ENCODE measurements at places on chromosomes 4 and X. TPM values are rescaled to one million over a fixed set of nuclear protein-coding genes. Genes with fewer than 3 reads are reported as not detected.

DNA sequence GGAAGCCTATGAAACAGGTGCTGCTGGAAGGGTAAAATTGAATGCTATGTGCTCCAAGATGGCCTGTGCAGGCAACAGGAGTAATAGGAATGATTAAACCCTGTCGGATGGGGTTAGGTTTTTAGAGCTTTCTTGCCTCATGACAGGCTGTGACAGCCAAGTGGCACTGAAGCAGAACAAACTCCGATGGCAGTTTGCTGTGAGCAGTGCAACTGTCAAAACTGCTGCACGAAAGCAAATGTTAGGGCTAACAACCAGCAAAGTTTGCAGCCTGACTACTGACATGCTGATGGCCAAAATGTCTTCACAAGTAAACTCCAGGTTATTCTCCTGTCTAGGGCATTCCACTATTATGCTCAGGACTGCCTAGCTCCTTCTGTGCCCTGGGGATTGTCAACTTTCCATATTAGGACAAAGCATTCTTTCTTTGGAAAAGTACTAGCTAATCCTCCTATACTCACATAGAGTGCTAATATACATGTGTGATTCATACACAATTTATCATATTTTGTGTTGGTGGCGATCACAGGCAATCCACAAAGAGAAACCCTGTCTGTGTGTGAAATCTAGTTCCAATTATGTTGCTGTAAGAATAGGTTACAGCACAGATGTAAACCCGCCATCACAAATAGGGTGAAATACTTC, 486.6 kb upstream of the TENM3 start:
- no peaks in the 10 kb centered on the region for H3K4me1 ChIP-seq
- no peak for DNase-seq

DNA sequence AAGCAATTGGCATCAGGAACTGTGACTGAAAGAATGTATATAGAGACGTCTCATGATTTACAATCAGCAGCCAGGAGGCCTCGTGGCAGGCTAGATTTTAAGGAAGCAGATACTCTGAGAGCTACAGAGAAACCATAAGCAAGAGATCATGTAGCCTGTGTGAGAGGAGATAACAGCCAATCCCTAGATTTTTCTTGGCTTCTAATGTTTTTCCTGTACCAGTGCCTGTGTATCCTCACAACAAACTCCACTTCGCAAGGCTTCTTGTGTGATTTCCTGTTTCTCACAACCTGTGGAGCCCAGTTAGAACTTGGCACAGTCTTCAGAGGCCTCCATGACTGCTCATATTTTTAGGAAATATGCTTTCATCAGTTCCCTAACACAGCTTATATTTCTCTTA, 147.9 kb downstream of the PTCHD1 start:
- H3K27ac ChIP-seq: no peak overlapping the region
- no peak for DNase-seq
- no peaks in the 10 kb centered on the region for H3K4me1 ChIP-seq
- H3K4me3 ChIP-seq: no peak overlapping the region
- H3K36me3 ChIP-seq: no peaks in the 10 kb centered on the region

GRCh38 chr4:129334136-129334535, 238.2 kb downstream of the C4orf33 start:
- H3K27me3 ChIP-seq: no peaks in the 10 kb centered on the region
- H3K4me3 ChIP-seq: no peak overlapping the region
- DNase-seq: no peak
- no peak overlapping the region for H3K27ac ChIP-seq
- H3K36me3 ChIP-seq: no peaks in the 10 kb centered on the region

DNA sequence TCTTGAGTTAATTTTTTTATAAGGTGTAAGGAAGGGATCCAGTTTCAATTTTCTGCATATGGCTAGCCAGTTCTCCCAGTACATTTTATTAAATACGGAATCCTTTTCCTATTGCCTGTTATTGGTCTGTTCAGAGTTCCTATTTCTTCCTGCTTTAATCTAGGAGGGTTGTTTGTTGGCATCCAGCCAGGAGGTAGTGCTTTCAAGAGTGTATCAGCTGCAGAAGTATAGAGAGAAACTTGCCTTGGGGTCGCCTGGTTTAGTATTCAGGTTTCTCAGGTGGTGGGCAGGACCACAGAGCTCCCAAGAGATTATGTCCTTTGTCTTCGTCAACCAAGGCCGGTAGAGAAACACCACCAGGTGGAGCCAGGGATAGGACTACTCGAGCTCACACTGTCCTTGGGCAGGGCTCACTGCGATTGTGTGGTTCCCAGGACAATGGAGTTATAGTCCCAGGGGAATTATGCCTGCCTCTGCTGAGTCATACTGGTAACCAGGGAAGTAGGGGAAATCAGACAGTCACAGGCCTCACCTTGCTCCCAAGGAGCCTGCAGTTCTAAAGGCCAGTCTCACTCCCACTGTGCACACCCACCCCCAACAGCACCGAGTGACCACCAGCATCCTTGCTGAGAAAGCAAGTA, 168.1 kb downstream of the VSIG4 start:
- H3K27ac ChIP-seq: no peak overlapping the region
- no peak for DNase-seq
- H3K36me3 ChIP-seq: no peaks in the 10 kb centered on the region
- H3K4me3 ChIP-seq: no peak overlapping the region
- H3K27me3 ChIP-seq: no peaks in the 10 kb centered on the region
- H3K4me1 ChIP-seq: no peaks in the 10 kb centered on the region

DNA sequence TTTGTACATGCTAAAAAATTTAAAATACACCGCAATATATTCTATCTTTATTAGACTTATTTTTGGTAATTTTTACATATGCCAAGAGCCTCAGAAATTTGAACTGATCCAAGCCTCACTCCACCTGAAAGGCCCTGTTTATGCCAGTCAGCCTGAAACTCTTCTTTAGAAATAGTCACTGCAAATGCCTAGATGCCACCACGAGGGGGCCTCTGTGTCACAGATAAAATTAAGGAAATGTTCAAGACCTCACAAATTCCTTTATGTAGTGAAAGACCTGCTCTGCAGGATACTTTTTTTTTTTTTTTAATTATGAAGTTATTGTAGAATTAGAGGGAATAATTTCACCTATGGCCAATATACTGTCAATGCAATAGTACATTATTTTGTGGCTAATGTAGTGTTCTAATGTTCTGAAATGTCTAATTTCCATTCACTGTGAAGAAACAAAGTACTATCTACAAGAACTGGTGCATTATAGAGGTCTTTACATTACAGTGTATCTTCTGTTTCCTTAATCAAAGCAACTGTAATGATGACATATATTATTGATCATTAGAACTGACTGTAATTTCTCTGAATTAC, 69.8 kb downstream of the DTHD1 start:
- H3K27ac ChIP-seq: no peak overlapping the region
- DNase-seq: no peak
- no peak overlapping the region for H3K4me3 ChIP-seq
- H3K27me3 ChIP-seq: no peaks in the 10 kb centered on the region
- no peaks in the 10 kb centered on the region for H3K36me3 ChIP-seq

CLCN4 gene
- total RNA-seq: 1.8 TPM

RAB40AL gene
- not detected for total RNA-seq

CSN1S1 gene
- not detected for total RNA-seq

GRCh38 chr4:139777757-139778156, 112.1 kb downstream of the MGST2 start:
- no peak for DNase-seq
- H3K4me1 ChIP-seq: no peaks in the 10 kb centered on the region
- H3K27me3 ChIP-seq: no peaks in the 10 kb centered on the region
- H3K36me3 ChIP-seq: no peaks in the 10 kb centered on the region
- no peak overlapping the region for H3K4me3 ChIP-seq

SPARCL1 gene
- 1,025 TPM for total RNA-seq

DNA sequence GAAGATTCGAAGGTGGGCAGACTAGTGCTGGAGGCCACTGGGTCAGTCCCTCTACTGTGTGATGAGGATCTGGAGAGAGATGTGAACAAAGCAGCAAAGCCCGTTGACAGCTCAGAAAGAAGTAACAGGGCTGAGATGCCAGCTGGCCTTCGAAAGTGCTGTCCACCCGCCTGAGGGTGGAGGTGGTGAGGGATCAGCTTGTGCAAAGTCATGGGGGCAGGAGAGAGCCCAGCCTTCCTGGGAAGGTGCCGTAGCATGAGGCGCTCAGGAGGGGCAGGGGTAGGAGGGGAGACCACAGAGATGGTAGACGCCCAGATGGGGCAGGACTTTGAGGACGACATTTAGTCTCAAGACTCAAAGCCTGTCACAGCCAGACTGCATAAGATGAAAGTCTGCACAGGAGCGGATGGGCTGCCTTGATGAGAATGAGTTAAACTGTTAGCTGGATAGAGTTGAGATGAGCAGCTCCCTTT, 19.7 kb downstream of the TBC1D14 start:
- peaks cover 7% of the 10 kb centered on the region for H3K4me1 ChIP-seq
- no peaks in the 10 kb centered on the region for H3K36me3 ChIP-seq
- no peak overlapping the region for H3K4me3 ChIP-seq
- no peak for DNase-seq
- no peak overlapping the region for H3K27ac ChIP-seq

TCEAL6 gene
- total RNA-seq: 2.1 TPM

All from uterus (tissue), 4 donors.